ENCODE measurements at places on chromosomes 2 and 18. TPM values are rescaled to one million over a fixed set of nuclear protein-coding genes. Genes with fewer than 3 reads are reported as not detected.

Gene HYCC2
- 45.6 TPM for total RNA-seq

Gene CCDC121
- total RNA-seq: 5.5 TPM

Gene PLB1
- 1.6 TPM for total RNA-seq

Gene IMPACT
- 25.8 TPM for total RNA-seq

Gene FSIP2
- 0.27 TPM for total RNA-seq
